Fibroblast of upper back skin (primary cell): ENCODE measurements at places on chromosomes 5 and 9.

- DNase-seq, result peak; percentile 93
These were observed 90.0 kb upstream of the POU5F2 start for GRCh38 chr5:93831449-93831848.

DNA sequence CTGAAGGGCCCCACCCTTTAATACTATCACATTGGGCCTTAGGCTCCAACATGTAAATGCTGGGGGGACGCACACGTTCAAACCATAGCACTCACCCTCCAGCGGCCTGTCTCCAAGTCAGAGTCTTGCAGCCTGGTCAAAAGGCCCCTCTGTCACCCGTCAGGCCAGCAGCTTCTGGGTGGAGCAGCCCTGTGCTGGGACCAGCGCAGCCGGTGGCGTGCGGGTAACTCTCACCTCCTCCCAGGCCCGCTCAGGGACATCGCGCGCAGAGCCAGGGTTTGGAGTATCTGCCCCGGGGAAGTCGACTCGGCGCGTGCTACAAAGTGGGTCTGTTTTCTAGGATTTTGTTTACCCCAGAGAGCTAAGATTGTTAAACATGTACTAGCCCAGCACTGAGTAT lies 93.0 kb upstream of the COL5A1 start:
- DNase-seq, result no peak

GRCh38 chr9:97923529-97924108 lies 1.3 kb upstream of the TRMO start:
- peak; percentile 74 for DNase-seq

DNA sequence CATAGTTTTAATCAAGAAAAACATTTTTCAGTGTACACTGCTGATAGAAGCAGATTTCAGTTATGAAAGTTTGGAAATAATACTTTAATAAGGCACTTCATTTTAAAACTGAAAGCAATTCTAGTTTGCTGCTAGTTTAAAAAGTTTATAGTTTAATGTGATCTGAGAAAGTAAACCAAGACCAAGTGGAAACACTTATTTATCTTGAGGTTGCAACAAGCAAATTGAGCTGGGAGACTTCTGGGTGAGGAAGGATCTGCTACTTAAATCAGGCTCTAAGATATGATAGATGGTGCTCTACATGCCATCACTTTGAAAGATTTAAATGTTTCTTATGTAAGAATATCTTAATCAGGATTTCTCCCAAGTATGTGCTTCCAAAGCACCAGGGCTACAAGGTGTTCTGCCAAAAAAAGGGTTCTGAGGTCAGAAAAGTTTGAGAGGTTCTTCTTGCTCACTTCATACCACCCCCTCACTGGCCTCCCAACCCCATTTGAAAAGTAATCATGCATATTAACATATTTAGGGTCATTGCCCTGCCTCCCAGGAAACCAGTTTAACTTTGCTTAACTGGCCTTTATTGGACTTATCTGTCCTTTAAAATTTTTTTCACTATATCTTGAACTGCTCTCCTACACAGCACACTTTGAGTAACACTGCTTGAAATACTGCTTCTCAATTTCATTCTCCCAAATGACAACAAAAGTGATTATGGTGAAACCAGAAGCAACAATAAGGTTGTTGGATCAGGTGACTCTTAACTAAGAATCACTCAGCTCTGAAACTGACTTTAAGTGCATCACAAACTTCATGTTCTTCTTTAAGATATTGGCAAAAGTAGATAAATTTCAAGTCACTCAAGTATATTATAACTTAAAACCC lies 15.5 kb downstream of the SLC44A1 start:
- no peak for DNase-seq

DNA sequence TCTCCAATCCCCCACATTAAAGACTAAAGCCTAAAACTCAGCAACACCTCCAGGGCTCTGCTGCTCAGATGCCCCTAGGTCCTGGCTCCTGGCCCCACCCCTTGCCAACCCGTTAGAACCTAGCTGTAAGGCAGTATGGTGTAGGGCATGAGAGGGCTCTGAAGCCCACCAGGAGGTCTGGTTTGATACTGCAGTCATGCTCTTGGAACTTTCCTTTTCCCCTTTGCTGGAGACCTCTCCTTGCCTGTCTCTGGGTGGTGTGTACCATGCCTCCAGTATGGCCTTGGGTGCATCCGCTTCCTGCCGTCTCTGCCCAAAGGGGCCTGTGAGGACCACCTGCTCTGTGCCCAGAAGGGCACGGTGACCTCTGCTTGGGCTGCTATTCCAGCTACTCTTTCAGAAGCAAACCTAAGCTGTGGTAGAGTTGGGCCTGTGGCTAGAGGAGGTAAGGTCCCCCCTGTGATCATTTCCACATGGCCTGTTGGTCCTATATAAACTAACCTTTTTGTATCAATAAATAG lies 3.5 kb downstream of the TENT4A start:
- no peak for DNase-seq

GRCh38 chr5:143462431-143462830 lies 58.9 kb upstream of the NR3C1 start:
- DNase-seq, result no peak

- no peak for DNase-seq
These were observed 948.6 kb upstream of the EDIL3 start for GRCh38 chr5:85333276-85333675.

DNA sequence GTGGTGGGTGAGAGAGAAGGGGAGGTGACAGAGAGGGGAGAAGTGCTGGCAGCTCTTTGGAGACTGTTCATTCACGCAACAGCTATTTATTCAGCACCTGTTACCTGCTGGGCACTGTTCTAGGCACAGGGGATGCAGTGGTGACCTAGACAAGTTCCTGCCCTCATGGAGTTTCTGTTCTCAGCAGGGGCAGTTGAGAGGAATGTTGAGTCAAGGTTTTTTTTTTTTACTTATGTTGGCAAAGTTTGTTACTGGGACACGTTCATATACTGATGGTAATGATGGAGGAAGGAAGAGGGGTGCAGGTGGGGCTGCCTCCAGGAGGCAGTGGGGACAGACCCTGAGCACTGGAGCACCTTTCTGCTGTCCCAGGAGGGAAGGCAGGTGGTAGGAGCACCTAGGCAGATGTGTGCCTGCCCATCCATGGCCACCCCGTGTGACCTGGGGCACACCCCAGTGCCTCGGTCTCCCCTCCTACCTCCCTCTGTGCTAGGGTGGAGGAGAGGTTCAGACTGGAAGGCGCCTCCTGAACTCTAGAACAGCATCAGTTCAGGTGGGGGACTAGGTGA lies 49.4 kb upstream of the SLC25A51 start:
- DNase-seq, result no peak

DNA sequence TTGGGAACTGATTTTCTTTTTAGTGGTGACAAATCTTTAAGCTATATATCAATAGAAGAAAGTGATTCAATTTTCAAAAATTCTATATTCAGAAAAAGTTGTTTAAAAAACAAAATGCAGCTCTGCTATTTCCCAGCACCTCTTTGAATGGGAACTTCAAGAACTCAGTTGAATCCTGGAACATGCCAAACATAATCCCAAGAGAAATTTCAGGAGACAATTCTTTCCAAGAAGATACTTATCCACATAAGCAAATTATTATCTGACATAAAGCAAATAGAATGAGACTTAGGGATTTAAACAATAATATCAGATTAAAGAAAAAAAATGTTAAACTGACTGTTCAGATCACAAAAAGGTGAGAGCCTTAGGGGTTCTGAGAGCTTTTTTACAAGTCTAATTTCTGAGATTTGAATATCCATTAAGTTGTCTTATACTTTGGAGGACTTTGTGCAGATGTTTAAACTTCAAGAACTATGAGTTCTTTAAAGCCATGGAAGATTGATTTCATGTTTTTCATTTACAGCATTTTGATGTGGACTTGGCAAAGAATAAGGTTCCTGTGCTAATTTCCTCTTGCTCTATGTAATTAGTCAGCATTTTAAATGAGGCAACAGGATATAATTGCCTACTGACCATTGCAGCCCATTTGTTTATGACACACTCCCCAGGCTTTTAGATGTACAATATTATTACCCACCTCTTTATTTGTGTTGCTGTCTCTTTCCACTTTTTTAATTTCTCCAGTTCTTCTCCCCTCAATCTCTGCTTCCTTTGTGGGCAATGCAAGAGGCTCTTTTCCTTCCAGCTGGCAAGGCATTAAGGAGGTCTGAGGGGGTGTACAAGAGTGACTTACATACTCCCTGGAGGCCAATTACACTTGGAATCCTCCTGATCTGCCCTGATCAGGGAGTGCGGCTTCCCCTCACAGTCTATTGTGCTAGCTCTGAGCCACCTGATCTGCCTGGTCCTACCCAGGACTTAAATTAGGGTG lies 419.1 kb downstream of the NR2F1-AS1 start:
- peak; percentile 47 for DNase-seq

- no peak for DNase-seq
These were observed 7.5 kb downstream of the KIF3A start for GRCh38 chr5:132729896-132730295.

- peak; percentile 28 for DNase-seq
These were observed 7.3 kb upstream of the FOXB2 start for GRCh38 chr9:77011973-77012821.

DNA sequence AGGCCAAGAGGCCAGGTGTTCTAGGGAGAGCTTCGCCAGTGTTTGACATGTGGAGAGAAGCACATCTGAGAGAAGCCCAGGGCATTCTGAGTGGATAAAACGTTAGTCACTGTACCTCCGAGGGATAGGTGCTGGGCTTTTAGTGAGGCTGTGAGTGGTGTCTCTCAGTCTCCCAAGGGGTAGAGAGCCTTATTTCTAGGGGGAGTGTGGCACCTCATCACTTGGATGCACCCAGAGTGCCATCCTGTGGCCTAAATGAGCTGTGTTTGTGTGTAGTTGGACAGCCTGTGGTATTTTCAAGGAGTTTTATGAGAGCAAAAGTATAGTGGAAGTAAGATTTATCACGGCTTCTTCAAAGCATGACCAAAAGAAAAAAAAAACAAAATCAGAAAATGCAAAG lies 1046.9 kb upstream of the WWC1 start:
- DNase-seq, result peak; percentile 34

DNA sequence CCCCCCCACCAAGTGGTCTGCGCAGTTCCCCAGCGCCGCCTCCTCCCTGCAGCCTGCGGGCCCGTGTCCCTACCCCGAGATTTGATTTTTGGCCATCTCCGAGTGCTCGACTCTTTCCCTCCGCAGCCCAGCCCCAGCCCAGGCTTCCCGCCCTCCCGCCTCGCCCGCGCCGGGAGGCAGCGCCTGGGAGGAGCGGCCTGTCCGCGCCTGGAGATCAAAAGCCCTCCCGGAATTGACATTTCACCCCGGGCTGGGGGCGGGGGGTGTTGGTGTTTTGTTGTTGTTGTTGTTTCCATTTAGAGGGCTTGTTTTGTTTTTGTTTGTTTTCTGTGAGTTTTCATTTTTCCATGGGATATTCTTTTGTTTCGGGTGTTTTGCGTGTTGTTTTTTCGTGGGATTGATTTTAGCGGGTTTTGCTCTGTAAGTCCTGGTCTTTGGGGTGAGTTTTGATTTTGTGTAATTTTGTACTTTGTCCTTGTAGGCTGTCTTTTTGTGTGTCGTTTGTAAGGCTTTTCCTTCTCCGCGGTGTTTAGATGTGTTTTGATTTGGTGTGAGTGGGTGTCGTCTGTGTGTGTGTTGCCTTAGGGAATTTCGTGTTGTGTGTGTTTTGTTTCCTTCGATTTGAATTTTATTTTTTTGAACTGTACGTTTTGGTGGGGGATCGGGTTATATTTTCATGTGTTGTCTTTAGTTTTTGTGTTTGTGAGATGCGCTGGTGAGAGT lies 1.7 kb upstream of the PAX5 start:
- no peak for DNase-seq

DNA sequence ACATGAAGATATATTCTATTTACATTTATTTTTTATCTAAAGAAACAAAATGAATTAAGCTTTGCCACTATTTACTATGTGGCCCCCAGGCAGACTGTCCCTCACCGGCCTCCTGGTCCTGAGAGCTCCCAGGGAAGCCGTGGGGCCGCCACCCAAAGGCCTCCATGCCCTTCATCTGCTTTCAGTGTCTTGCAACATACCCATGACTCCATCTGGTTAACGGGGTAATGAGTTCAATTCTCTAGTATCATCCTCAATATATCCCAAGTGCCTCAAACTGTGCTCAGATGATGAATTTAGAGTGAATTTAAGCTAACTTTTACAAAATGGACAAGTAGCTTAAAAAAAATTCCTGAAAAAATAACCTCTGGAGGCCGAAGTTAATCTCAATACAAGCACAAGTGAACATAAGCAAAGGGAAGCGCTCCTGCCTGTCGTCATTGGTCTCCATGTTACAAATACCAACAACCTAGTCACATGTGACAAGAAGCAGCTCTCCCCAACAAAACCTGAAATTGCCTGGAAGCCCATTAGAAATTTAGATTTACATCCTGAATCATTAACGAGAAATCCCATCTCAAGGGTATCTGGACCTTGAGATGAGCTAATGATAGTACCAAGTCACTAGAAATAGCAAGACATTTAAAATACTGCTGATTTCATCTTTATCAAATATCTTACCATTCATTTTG lies 26.1 kb downstream of the DAP start:
- DNase-seq, result no peak

DNA sequence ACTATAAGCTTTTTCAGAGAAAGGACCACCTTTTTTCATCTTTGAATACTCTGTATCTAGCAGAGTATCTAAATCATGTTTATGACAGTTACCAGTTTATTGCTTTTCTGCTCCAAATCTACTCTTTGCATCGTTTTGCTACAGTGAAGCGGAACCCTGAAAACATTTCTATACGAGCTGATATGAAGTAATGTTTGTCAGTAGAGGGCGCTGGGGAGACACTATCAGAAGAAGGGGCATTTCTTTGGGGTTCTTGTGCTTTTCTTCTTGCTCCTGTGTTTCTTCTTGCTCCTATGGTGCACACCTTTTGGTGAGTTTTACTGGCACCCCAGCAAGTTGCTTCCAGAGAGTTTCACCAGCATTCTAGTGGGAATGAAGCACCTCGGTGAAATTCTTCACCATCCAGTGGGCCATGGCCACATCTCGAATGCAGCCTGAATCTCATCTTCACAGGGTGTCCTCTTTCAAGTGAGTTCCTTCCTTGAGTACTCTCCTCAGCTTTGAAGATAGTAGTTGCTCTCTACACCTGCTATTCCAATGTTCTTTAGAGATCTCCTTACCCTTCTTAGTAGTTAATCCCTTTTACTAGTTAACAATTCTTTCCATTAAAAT lies 98.4 kb downstream of the FGF1 start:
- DNase-seq, result peak; percentile 53

GRCh38 chr5:44565360-44565759 lies 176.1 kb upstream of the FGF10 start:
- DNase-seq, result no peak

DNA sequence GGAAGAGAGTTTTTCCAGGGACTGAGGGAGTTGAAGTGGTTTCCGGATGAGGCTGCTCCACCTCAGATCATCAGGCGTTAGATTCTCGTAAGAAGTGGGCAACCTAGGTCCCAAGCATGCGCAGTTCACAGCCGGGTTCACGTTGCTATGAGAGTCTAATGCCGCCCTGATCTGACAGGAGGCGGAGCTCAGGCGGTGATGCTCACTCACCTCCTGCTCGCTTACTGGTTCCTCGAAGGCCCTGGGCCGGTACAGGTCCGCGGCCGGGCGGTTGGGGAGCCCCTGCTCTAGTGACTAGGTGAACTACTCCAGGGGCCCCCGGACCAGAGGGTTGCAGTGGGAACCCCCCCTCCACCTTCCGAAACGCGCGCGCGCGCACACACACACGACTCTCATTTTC lies 997 bp upstream of the RNF130 start:
- no peak for DNase-seq
